ENCODE measurements at places on chromosomes 6 and 20.
A peak's percentile ranks its signal among the peaks of the same experiment; 100 is the strongest.

GRCh38 chr20:48180618-48181017, 395.3 kb upstream of the SULF2 start:
- DNase-seq: no peak

GRCh38 chr20:63565699-63566335, 8.2 kb downstream of the HELZ2 start:
- DNase-seq: no peak

GRCh38 chr6:7418238-7418905, 28.8 kb downstream of the RIOK1 start:
- DNase-seq: no peak

- DNase-seq: no peak
Measured at GRCh38 chr20:40189621-40190020, 499.4 kb downstream of the MAFB start.

GRCh38 chr6:140897349-140897748, 1235.4 kb upstream of the GJE1 start:
- DNase-seq: no peak

- no peak for DNase-seq
Measured at GRCh38 chr6:158149641-158150040, 18.4 kb downstream of the SERAC1 start.

- DNase-seq: peak; percentile 18
Measured at GRCh38 chr6:26172608-26172968, 85.4 kb downstream of the HFE start.

- DNase-seq: no peak
Measured at GRCh38 chr20:25270829-25271251, 23.0 kb downstream of the PYGB start.

DNA sequence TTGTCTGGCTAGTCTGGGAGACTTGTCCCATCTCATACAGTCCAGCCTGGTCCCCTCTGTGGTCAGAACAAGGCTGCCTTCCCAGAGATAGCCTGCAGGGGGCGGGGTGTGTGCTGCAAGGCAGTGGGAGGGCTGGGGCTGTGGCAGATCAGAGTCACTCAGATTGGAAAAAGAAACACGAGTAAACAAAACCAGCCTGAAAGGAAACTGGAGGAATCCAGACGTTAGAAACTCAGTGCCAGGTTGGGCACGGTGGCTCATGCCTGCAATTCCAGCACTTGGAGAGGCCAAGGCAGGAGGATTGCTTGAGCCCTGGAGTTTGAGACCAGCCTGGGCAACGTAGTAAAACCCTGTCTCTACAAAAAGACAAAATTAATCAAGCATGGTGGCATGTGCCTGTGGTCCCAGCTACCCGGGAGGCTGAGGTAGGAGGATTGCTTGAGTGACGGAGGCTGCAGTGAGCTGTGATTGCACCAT, 20.2 kb downstream of the LEMD2 start:
- peak; percentile 75 for DNase-seq

GRCh38 chr6:119802464-119802863, 452.9 kb upstream of the MAN1A1 start:
- no peak for DNase-seq

GRCh38 chr20:35461620-35462019, 6.2 kb downstream of the CEP250 start:
- no peak for DNase-seq

GRCh38 chr6:117629119-117629660, 26.9 kb upstream of the GOPC start:
- no peak for DNase-seq

All from CD8-positive, alpha-beta T cell (primary cell).